ENCODE measurements at places on chromosomes 13 and 19.

- no peak for DNase-seq
These were observed 54.7 kb upstream of the URAD start for GRCh38 chr13:28043224-28043623.

- DNase-seq, result no peak
These were observed 58.3 kb upstream of the ZNF507 start for GRCh38 chr19:32287086-32287485.

GRCh38 chr13:51995677-51996551 is 15.3 kb downstream of the ATP7B start:
- DNase-seq, result no peak

DNA sequence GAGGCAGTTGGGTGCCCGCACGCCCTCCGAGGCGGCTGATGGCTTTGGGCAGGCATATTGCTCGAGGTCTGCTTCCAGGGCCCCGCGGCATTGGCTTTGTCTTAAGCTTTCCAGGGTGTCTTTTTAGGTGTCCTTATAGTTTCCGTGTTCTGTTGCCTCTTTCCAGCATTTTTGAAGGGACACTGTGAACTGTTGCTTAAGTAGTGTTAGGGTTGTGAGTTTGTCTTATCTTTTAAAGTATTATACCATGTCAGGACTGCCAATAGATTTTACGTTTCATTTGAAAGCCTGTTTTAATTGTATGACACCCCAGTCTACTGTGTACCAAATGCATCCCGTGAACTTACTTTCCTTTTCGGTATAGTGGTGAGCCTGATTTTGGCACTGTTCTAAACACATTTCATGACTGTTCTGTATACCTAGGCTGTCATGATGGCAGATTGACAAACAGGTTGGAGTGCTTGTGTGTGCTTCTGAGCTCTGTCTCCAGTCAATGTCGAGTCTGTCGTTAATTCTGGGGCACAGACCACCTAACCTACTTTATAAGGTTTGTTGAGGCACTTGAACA is 656 bp downstream of the PCCA start:
- DNase-seq, result no peak

DNA sequence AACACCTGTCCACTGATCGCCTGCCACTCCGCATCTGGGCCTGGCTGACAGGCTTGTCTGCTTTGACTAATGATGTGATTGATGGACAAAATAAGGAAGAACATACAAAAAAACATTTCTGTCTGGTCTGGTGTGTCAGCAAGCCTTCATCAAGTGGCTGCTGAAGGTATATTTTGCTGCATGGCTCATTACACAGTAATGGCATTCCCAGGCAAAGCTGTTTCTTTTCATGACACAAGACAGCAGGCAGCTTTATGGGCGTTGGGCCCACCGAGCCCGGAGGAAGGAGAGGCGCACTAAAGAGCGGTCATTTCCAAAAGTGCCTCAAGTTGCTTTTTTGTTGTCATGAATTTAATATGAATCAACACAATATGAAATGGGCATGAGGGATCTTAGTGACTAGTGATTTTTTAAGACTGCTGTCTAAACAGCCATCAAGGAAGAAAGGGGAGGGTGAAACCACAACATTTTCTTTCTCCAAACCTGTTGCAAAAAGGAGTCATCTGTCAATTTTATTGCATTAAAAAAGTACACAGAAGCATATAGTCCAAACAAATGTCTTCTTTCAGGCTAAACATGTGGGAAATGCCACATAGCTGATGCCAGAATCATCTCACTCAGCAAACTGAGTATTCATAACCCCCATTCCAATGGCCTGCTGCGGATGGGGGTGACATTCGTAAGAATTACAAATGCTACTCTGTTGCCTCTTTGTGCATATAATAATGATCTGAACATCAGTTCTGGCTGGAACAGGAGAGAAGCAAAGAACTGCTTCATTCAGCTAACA is 476.6 kb downstream of the ZNF536 start:
- no peak for DNase-seq

DNA sequence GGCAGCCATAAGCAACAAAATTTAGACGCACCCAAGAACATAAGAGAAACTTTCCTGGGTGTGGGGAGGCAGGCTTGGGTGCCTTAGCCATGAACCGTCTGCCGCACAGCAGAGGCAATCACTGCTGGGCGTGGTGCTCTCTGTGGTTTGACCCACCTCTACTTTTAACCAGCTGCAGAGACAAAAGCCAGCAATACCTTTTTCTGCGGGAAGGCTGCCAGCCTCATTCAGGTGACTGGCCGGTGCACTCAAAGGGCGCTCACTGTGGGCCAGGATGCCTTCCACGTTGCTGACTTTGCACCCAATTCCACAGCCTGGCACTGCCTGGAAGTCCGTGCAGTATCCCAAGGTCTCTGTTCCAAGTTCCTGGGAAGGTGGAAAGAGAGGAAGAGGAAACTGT is 69.1 kb downstream of the ATP7B start:
- no peak for DNase-seq

DNA sequence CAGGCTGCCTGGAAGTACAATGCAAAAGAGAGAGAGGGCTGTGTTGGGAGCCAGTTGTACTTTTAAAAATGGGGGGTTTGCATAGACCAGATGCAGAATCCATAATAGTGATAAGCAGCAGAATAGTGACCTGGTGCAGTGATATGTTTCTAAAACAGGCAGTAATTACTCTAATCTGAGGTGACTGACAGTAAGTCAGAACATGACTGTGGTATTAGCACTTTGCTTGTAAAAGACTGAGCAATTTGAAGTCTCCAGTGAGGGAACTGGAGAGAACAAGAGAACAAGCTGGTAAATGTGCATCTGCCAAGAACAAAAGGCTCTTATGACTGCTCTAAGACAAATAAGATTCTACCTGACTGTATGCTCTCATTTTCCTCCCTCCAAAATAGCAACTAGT is 383.4 kb downstream of the ITGBL1 start:
- no peak for DNase-seq

DNA sequence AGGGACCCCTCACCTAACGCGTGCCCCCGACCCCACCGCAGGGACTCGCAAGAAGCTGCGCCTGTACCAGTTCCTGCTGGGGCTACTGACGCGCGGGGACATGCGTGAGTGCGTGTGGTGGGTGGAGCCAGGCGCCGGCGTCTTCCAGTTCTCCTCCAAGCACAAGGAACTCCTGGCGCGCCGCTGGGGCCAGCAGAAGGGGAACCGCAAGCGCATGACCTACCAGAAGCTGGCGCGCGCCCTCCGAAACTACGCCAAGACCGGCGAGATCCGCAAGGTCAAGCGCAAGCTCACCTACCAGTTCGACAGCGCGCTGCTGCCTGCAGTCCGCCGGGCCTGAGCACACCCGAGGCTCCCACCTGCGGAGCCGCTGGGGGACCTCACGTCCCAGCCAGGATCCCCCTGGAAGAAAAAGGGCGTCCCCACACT is 4.7 kb upstream of the MYBPC2 start:
- DNase-seq, result peak; percentile 47

DNA sequence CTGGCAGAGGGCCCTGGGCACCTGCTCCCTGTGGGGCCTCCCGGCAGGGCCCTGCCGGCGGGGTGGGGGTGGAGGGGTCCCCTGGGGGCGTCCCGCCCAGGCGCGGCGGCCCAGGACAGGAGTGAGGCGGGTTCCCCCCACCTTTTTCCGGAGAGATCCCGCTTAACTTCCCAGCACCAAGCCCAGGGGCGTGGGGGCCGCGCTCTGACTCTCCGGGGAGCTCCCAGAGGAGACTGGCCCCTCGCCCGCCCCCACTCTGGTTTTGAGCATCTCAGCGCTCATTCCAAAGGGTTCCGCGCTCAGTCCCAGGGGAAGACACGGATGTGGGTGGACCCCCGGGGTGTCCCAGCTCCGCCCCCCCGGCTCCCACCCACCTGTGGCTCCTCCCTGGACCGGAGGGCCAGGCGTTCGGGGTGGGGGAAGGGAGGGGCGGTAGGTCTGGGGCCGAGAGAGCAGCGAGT is 476 bp downstream of the C2CD4C start:
- no peak for DNase-seq

- no peak for DNase-seq
These were observed 15.6 kb downstream of the NAA16 start for GRCh38 chr13:41326661-41327060.

DNA sequence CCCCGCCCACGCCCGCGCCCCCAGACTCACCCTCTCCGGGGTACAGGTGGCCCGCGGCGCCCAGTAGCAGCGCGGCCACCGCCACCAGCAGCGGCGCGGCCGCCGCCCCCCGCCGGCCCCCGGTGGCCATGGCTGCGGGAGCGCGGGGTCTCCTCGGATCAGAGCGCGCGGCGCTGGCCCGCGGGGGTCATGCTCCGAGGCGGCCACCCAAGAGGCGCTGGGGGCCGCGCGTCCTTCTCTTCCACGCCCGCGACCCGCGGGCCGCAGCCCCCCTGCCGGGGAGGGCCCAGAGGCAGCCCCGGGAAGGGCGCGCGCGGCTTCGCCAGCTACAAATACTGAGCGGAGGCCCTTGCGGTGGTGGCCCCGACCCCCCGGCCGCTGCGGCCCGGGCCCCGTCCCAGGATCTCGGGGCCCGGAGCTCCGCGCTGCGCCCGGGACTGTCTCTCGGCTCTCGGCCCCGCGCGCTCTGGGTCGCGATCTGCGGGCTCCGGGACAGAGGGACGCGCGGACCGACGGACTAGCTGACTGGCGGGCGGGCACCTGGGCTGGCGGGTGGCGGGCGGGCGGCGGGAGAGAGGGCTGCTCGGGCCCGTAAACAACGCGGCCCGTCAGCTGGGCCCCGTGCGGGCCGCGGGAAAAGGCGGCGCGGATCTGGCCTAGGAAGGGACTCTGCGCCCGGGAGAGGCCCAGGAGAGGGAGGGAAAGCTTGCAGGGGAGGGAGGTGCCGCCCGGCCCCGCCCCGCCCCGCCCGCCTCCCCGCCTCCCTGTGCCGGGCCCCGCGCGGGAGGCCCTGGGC is at the start of gene INSR:
Gene INSR, minus strand, starts transcription at position 653 of the 796 bp plus-strand sequence. Its CDS starts 523 bp downstream, at position 130.
- peak; percentile 51 for DNase-seq
